ENCODE measurements at places on chromosomes 2 and 18.

- DNase-seq: no peak
- H3K4me3 ChIP-seq: no peak overlapping the region
- H3K27me3 ChIP-seq: no peaks in the 10 kb centered on the region
- no peaks in the 10 kb centered on the region for H3K4me1 ChIP-seq
- no peaks in the 10 kb centered on the region for H3K36me3 ChIP-seq
Measured at GRCh38 chr2:150081775-150082481, 405.5 kb downstream of the RND3 start.

- H3K27me3 ChIP-seq: no peaks in the 10 kb centered on the region
- H3K4me1 ChIP-seq: no peaks in the 10 kb centered on the region
- H3K4me3 ChIP-seq: no peak overlapping the region
- no peaks in the 10 kb centered on the region for H3K36me3 ChIP-seq
- no peak for DNase-seq
- no peak overlapping the region for H3K27ac ChIP-seq
Measured at GRCh38 chr18:34620258-34620861, 89.7 kb upstream of the DTNA start.

- H3K4me3 ChIP-seq: no peak overlapping the region
- H3K27me3 ChIP-seq: no peaks in the 10 kb centered on the region
- no peak overlapping the region for H3K27ac ChIP-seq
- DNase-seq: no peak
Measured at GRCh38 chr2:3042601-3043585, 334.7 kb downstream of the EIPR1 start.

DNA sequence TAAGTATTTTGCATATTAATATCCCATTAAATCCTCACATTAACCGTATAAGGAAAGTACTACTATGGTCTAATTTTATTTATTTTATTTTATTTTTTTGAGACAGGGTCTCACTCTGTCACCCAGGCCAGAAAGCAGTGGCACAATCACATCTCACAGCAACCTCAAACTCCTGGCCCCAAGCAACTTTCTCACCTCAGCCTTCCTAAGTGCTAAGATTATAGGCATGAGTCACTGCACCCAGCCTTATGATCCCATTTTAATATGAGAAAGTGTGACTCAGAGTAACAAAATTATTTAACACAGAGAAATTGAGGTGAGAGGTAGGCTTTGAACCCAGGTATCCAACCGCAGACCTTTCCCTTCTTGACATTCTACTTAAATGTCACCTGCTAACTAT is 330.0 kb upstream of the POU3F3 start:
- H3K36me3 ChIP-seq: no peaks in the 10 kb centered on the region
- no peak overlapping the region for H3K27ac ChIP-seq
- no peaks in the 10 kb centered on the region for H3K27me3 ChIP-seq
- no peak for DNase-seq

DNA sequence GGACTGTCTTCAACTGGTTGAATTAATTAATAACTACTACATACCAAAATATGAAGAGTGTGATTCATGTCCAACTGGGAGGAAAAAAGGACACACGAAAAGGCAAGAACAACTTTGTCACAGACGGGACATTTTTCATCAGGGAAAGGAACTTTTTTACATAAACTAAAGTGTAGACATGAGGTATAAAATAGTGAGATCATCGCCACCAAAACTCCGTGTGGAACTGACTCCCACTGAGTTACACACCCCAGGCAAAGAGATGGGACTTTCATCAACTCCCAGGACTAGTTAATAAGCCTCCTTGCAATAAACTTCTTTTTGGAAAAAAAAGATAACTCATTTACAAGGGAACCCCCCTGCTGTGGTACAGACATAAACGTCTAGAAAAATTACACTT is 12.9 kb upstream of the NMI start:
- H3K4me1 ChIP-seq: peaks cover 9% of the 10 kb centered on the region
- H3K27me3 ChIP-seq: peaks cover 15% of the 10 kb centered on the region
- no peak for DNase-seq

DNA sequence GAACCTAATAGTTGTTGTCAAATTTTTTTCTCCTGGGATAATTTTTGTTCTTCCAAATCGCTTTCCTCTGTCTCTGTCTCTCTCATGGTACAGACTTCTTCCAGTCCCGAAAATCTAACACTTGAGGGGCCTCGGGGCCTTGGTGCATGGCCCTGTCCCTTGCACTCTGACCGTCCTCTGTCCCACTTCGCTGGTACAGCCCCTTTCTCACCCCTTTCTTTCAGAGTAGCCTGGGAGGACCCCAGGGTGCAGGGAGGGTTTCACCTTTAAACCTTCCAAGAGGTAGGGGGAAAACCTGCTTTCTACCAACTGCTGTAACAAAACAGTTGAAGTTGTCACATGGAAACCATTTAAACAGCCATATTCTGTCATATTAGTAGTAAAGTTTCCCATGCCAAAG is 22.2 kb upstream of the FAHD2A start:
- no peaks in the 10 kb centered on the region for H3K4me1 ChIP-seq
- peaks cover 5% of the 10 kb centered on the region for H3K27me3 ChIP-seq
- no peaks in the 10 kb centered on the region for H3K36me3 ChIP-seq
- no peak overlapping the region for H3K27ac ChIP-seq

DNA sequence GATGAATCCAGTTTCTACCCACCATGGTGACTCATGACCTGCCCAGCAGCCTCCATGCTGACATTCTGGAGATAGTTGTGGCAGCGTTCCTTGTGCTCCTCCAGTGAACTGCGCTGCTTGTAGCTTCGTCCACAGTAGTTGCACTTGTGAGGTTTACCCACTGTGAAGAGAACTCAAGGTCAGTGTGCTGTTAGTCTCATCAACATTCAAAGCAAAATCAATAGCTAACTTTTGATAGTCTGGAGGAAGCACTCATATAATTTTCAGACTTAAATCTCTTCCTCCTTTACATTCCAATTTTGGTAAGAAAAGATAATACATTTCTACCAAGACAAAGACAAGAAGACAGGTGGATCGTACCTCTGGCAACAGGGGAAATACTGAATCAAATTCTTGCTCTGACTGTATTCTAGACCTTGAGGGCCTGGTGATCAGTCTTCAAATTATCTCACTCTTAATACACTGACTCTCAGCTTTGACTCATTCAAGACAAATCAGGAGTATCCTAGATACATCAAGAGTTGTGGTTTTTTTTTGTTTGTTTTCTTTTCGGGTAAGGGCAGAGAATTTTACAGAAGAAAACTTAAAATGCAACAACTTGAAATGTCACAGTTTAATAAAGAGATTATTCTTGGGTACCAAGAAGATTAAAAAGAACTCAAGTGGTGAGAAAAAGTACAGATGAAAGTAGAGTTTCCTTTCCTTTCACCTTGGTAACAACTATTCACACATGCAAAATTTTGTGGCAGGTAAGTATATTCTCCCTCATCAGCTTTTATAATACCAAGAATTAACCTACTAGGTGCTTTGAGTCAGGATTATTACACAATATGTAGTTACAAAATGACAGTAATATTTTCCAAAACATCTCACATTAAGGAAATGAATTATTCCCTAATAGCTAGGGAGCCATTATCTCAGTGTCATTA is 129.2 kb downstream of the IKZF2 start:
- peaks cover 28% of the 10 kb centered on the region for H3K4me1 ChIP-seq
- peaks cover 21% of the 10 kb centered on the region for H3K36me3 ChIP-seq
- H3K27ac ChIP-seq: peak overlapping the region; percentile 87
- no peak overlapping the region for H3K4me3 ChIP-seq
- DNase-seq: no peak
- peaks cover 20% of the 10 kb centered on the region for H3K27me3 ChIP-seq

- H3K27me3 ChIP-seq: no peaks in the 10 kb centered on the region
- DNase-seq: no peak
- H3K4me3 ChIP-seq: no peak overlapping the region
- no peak overlapping the region for H3K27ac ChIP-seq
Measured at GRCh38 chr2:179790235-179791217, 70.9 kb downstream of the ZNF385B start.

DNA sequence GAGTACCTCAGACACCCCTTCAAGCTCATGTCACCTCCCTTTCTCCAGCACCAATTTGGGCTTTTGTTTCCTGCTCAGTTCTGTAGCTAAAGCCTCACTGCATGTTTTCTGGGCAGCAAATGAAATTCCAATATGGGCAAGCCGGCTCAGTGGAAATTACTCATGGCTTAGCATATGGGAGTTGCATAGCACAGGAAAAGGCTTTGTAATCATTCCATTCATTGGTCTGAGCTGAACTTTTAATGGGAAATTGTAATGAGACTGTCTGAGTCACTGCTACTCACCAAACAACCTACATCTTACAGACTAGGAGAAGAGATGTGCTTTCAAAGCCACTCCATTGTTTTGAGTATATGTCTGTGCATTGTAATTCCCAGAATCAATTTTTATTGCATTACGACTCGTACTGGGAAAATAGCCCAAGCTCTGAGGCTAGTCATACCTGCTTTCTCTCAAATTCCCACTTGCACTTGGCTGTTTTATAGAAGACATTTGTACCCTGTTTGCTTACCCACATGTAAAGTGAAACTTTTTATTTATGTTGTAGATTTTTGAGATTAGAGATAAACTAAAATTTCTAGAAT is 139.5 kb upstream of the LRATD1 start:
- H3K27me3 ChIP-seq: no peaks in the 10 kb centered on the region
- no peaks in the 10 kb centered on the region for H3K4me1 ChIP-seq
- H3K27ac ChIP-seq: no peak overlapping the region

DNA sequence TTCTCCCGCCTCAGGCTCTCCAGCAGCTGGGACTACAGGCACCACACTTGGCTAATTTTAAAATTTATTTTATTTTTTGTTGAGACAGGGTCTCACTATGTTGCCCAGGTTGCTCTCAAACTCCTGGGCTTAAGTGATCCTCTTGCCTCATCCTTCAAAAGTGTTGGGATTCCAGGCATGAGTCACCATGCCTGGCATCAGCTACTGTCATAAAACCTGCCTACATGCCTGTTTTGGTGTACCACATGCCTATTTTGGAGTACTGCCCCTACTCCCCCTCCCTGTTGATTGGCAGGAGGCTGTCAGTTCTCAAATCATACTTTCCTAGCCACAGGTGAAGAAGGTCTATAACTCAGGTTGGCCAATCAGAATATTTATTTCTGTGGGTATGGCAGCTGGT is 64.0 kb downstream of the CHST9 start:
- no peak overlapping the region for H3K4me3 ChIP-seq
- no peak for DNase-seq
- H3K4me1 ChIP-seq: no peaks in the 10 kb centered on the region
- H3K36me3 ChIP-seq: no peaks in the 10 kb centered on the region

DNA sequence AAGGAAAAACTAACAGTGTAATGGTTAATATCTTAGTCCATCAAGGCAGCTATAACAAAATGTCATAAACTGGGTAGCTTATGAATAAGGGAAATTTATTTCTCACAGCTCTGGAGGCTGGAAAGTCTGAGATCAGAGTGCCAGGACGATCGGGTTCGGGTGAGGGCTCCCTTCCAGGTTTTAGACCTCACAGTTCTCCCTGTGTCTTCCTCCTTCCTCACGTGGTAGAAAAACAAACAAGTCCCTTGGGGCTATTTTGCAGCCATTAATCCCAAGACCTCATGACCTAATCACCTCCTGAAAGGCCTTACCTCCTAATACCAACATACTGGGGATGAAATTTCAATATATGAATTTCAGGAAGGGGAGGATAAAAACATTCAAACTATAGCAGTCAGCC is 455.9 kb downstream of the CNTNAP5 start:
- no peaks in the 10 kb centered on the region for H3K27me3 ChIP-seq
- no peak for DNase-seq
- no peak overlapping the region for H3K27ac ChIP-seq

DNA sequence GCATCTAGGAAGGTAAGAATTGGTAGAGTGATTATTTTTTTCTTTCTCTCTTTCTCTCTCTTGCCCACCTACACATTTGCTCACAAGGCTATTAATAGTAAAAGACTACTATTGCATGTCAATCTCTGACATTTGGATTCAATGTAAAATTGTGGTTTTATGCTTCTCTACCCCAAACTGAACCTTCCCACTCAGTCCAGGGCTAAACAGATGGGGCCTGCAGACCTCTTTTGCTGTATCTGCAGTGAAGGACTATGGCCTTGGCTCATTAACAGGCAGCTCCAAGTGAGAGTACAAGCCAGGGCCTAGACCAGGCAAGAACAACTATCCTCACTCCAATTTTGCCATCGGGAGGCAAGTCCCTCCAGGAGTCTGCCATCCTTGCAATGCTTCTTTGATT is 68.3 kb upstream of the ARL4C start:
- H3K27ac ChIP-seq: no peak overlapping the region
- no peak overlapping the region for H3K4me3 ChIP-seq
- DNase-seq: no peak
- H3K27me3 ChIP-seq: peaks cover 4% of the 10 kb centered on the region
- H3K36me3 ChIP-seq: no peaks in the 10 kb centered on the region

GRCh38 chr2:239271882-239272281 is 128.9 kb downstream of the HDAC4 start:
- H3K27ac ChIP-seq: peak overlapping the region; percentile 27
- H3K4me3 ChIP-seq: no peak overlapping the region
- H3K27me3 ChIP-seq: peaks cover 5% of the 10 kb centered on the region
- DNase-seq: no peak
- H3K4me1 ChIP-seq: peaks cover 85% of the 10 kb centered on the region

DNA sequence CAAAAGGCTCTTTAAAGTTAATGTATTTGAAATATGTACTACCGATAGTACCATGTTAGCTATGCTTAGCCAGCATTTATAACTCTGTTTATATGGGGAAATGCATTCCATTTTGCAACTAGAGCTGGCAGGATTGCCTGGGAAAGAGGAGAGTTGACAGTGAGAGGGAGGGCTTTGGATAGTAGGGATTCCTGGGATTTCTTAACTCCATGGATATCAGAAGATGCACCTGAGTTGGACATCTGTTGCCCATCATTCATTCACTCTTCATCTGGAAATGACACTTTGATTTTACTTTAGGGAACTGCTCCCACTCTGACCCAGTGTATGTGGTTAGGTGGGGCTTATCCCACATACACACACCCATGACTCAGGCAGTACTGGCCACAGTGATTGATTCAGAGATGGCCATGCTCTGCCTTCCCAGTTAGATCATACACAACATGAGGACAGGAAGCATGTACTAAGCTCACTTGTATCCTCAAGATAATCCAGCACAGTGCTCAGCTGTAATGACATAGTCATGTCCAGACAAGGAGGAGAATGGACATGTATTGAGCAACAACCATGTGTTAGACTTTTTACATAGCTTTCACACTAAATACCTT is 248.8 kb downstream of the MREG start:
- H3K36me3 ChIP-seq: no peaks in the 10 kb centered on the region
- no peak for DNase-seq
- H3K27me3 ChIP-seq: peaks cover 1% of the 10 kb centered on the region
- peaks cover 23% of the 10 kb centered on the region for H3K4me1 ChIP-seq

GRCh38 chr2:28407131-28407975 is 14.7 kb downstream of the FOSL2 start:
- no peak for DNase-seq
- H3K27me3 ChIP-seq: no peaks in the 10 kb centered on the region
- peak overlapping the region; percentile 72 for H3K27ac ChIP-seq

GRCh38 chr2:157819761-157820160 is 56.4 kb downstream of the ACVR1 start:
- DNase-seq: no peak
- H3K36me3 ChIP-seq: peaks cover 42% of the 10 kb centered on the region
- no peak overlapping the region for H3K4me3 ChIP-seq
- H3K27me3 ChIP-seq: no peaks in the 10 kb centered on the region
- peaks cover 3% of the 10 kb centered on the region for H3K4me1 ChIP-seq
